Thoracic aorta (tissue), 2 donors: ENCODE measurements at places on chromosomes 2 and 18.

GRCh38 chr2:177164131-177164530 lies 48.5 kb upstream of the HNRNPA3 start:
- no peak for DNase-seq

GRCh38 chr2:172551271-172551670 lies 4.6 kb upstream of the PDK1 start:
- no peak for DNase-seq

DNA sequence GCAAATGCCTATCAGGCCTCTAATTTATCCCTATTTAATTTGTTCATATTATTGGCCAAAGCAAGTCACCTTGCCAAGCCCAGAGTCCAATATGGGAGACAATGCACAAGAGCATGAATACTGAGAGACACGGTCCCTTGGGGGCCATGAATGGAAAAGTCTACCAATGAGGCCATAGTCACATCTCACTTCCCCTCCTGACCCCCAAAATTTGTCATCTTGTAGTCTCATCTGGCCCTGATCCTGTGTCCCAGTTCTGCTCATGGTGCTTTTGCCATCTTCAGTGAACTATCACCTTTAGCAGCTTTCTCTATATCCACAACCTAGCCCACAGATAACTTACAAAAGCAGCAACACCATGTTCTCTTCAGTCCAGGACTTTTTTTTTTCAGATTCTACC lies 302.7 kb upstream of the MGAT5 start:
- no peak for DNase-seq

DNA sequence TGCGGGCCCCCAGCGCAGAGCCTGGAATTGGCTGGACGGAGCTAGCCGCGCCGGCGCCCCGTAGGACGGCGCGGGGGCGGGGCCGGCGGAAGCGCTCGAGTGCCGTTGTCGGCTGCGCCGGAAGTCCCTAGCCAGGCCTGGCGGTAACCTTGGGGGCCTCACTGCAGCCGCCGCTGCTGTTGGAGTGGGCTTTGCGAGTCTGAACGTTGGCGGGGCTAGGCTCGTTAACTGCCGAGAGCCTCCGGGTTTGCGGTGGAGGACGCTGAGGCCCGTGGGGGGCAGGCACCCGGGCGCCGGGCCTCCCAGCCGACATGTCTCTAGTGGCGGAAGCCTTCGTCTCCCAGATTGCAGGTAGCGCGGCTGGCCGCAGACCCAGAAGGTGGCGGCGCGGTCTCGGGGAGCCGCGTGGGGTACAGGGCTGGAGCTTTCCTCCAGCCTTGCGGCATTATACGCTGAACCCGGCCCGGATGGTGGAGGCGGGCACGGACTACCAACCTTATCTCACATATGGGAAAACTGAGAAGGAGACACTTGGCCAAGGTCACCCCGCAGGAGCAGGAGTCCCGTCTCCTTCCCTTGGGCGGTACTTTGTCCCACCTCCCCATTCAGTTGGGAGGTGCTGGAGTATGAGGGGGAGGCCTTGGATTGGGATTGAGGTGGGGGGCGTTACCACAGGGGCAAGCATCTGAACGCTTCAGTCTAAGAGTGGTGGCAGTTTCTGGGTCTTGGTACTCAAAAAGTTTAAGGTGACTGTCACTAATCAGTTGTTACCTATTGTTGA lies at the start of gene MTX2:
Gene MTX2 (plus strand): TSS at position 124 of the 781 bp plus-strand sequence. CDS start 188 bp downstream, at position 312.
- DNase-seq: peak; percentile 7

GRCh38 chr2:9819551-9819950 lies 23.7 kb upstream of the TAF1B start:
- DNase-seq: no peak

DNA sequence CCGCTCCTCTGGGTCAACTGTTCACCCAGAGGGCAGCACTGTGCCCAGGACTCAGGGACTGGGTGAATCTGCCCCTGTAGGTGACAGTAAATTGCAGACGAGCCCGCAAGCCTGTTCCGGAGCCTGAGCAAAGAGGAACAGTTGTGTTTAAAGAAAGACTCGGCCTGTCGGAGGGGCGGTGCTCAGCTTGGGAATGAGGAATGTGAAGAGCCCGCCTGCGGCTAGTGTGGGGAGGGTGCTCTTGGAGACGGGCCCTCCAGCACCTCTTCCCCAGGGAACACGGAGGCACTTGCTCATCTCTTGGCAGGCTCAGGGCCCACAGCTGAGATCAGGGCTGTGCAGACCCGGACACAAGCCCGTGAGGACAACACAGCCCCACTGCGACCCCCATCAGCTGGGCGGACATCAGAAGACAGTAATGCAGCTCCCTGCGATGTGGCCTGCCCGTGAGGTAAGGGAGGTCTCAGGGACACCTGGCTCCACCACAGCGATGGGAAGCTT lies 299.0 kb downstream of the NDUFA10 start:
- DNase-seq: no peak

DNA sequence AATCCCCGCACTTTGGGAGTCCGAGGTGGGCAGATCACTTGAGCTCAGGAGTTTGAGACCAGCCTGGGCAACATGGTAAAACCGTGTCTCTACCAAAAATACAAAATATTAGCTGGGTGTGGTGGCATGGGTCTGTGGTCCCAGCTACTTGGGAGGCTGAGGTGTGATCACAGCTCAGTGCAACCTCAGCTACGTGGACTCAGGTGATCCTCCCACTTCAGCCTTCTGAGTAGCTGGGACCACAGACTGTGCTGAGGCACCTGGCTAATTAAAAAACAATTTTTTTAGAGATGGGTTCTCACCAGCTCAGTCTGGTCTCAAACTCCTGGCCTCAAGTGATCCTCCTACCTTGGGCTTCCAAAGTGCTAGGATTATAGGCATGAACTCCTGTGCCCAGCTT lies 23.4 kb downstream of the ANKRD12 start:
- no peak for DNase-seq

DNA sequence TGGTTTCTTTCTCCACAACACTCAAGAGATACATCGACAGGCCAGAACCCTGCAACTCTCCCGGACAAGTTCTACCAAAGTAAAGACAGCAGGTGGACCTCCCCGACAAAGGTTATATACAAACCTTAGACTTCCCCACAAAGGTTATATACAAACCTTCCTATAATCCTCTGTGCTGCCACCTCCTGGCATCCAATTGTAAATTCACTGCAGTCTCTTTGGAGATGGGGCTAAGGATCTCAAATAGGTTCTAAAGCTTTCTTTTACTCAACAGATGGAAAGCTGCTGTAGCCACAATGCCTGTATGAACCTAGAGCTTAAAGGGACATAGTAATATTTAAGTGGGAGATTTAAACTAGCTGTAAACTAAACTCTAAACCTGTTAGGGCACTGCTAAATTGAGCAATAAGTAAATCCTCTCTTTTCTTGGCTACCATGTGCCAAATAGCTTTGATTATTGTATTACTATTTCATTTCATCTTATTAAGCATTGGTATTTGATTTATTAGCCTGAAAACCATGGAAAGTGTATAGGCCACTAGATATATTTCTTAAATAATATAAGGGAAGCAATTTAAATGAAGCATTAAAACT lies 9.8 kb upstream of the MREG start:
- no peak for DNase-seq

DNA sequence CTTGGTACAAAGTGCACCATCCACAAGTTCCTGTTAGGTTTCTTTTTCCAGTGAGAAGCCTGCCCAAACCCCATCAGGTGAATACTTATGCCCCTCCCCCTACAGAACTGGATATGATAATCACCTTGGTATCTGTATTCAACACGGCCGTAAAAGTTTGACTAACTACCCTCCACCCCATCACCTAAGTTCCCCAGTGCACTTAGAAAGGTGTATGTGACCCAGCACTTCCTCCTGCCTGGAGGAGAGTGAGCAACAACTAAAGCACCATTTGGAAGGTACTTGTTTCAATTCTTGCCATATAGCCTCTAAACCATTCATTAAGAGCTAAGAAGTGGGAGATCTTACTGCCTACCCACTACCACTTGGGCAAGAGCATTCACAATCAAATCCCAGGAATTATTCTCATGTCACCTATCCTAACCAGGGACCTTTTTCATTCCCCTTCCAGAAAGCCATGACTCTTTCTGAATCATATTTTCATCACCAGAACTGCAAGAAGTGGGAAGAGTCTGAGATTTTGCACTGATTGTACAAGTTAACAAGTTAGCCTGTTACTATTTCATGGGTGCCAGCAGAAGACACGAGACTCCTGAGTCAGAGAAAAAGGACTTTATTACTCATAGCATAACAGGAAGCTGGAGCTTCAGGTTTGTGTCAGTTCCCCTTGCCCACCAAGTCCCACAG lies 53.5 kb upstream of the NDUFV2 start:
- DNase-seq: no peak

DNA sequence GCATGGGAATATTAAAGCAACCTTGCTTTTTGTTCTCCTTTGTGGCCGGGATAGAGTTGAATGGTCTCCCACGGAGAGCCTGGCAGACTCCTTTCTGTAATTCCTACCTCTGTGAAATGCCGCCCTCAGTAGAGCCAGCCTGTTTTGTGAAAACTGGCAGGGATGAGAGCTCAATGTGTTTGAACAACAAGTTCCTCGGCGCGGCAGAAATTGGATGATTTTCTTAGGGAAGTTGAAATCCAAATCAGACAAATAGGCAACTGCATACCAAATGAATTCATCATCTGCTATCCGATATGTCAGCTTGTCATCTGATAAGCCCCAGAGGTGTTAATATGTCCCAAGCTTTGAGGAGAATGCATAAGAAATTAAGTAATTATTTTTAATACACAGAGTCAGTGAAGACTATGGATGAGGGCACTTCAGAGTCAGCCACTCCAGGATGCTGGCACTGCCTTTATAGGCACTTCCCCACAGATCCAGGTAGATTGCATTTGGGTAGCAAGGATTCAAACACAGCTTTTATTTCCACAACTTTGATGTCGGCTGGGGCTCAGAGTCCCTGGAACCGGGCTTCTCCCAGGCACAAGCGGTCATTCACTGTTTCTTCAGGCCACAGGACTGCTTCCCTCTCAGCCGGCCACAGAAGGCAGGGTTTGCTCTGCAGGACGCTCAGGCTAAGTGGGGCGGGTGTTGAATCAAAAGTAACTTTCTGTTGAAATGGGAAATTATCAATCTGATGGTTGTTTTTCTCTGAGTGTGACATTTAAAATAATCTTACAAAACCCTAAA lies 82.8 kb upstream of the REV1 start:
- DNase-seq: no peak

DNA sequence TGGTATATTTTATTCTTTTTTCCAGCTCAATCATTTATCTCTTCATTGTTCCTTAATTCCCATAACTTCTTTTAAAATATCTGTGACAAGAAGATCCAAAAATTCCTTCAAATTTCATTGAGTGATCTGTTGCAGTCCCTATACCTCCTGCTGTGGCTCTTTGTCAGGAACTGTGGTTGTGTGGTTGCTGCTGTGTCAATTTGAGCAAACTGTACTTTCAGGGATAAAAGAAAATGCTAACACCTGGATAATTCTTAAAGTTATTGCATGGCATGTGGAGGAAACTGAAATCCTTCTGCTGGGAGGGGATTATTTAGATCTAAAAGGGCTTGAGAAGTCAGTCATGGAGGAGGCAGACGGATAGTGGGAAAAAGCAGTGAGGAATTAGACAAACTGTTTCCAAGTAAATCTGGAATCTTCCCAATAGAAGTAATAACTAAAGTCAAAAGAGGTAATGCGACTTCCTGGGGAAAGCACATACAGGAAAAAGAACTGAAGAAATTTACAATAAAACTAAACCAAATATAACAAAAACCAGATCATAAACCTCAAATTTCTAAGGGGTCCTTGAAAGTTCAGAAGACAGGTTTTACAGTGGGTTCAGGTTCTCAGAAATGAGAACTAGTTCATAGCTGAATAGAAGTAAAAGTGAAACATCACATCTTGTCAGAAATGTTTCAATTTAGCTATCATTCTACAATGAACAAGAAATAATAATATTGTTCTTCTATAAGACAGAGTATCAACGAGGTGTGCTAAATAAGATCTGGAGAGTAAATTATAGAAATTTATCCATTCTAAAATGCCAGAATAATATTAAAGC lies 33.5 kb upstream of the CD226 start:
- no peak for DNase-seq

GRCh38 chr2:29139152-29139551 lies 23.9 kb downstream of the CLIP4 start:
- DNase-seq: no peak

DNA sequence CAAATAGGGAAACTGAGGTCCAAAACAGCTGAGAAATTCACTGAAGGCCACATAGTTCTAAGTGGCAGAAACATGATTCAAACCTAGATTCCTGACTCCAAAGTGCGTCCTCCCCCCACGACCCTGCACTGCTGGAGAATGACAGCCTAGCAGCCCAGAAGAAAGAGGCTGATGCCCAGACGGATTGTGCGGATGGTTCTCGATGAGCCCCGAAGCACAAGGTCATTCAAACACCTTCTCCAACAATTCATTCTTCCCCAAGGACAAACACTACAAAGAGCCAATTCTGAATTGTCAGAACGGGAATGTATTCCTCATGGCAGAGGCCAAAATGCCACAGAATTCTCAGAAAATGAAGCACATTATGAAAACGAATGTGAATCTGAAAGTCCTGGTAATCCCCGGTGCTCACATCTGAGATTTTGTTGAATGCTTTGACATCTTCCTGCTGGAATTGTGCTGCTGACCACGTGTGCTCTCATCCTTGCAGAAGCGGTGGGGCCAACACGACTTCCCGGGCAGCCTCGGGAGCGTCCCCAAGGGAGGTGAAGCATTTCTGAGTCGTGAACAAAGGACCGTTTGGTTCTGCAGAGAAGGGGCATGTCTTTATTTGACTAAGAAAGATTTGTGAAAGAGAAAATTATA lies 337.0 kb downstream of the EIPR1 start:
- no peak for DNase-seq

DNA sequence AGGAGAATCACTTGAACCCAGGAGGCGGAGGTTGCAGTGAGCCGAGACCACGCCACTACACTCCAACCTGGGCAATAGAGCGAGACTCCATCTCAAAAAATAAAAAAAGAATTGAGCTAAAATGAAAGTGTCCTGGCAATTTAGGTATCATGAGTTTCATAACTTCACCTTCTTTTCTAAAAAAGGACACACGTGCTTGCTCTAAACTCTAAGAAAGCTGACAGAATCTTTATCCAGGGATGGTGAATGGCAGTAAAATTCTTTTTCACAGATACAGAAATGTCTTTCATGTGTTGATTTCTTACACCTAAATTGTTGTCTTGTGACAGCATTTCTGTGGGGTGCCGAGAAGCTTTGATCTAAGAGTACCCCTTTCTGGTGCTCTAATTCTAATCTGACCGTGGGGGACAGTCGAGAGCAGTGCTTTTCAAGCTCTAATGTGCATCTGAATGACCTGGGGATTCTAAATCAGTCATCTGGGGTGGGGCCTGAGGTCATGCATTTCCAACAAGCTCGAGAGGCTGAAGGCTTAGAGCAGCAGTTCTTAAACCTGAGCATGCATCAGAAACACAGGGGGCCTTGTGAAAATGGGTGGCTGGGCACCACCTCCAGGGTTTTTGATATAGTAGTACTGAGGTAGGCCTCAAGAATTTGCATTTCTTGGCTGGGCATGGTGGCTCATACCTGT lies 42.1 kb upstream of the REL start:
- DNase-seq: no peak

DNA sequence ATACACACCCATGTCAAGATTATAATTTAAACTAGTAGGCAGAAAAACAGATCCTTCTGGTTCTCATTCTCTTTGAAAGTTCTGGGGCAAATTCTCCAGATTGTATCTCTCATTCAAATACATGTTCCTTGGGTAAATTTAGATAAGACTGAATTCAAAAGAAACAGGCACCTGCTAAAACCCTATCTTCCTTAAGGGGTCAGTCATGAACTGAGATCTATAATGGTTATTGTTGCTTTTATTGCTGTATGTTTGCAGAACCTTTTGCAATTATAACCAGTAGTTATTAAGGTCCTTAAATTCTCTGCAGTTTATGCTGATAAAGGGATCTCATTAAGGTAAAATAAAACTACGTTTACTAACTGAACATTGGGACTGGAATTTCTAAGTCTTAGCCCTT lies 83.5 kb downstream of the MYO5B start:
- no peak for DNase-seq

- no peak for DNase-seq
These were observed 171.0 kb downstream of the SLC4A3 start for GRCh38 chr2:219798430-219798829.
